ENCODE measurements at places on chromosomes 2 and 18. TPM values are rescaled to one million over a fixed set of nuclear protein-coding genes. Genes with fewer than 3 reads are reported as not detected.
A peak's percentile ranks its signal among the peaks of the same experiment; 100 is the strongest.

Gene ARL4C
- total RNA-seq = 21.2 TPM

Gene NEU4
- total RNA-seq = 0.23 TPM

Gene RNF144A
- total RNA-seq = 16.0 TPM

Gene DLGAP1
- total RNA-seq = 5.4 TPM

DNA sequence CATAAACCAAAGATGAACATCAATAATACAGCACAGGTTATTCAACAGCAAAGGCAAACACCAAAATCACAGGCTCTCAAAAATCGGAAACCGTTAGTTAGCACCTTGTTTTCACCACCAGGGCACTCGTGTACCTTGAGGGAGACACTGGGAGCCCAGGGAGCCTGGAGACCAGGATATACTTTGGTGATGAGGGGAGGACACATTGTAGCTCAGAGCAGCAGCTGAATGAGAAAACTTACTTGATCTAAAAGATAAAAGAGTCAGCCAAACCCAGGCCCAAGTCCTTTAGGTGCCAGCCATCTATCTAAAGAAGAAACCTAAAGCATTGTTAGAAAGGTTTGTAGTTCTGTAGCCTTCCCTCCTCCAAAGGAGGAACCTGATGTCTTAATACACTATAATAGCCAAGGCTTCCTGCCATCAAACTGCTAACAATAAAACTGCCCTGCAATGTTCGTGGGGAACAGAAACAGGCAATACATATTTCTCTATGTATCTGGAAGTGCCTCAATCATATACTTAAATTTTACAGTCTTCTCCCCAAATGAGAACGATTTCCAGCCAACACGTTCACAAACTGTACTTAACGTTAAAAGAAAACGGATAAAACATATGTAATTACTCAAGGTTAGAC lies 19.3 kb downstream of the BCL11A start:
- DNase-seq = no peak

DNA sequence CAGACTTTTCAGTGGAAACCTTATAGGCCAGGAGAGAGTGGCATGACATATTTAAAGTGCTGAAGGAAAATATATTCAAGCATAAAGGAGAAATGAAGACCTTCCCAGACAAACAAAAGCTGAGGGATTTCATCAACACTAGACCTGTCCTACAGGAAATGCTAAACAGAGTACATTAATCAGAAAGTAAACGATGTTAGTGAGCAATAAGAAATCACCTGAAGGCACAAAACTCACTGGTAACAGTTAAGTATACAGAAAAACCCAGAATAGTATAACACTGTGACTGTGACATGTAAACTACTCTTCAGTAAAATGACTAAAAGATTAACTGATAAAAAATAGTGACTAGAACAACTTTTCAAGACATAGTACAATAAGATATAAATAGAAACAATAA lies 87.4 kb downstream of the ATP8B1 start:
- DNase-seq = no peak

DNA sequence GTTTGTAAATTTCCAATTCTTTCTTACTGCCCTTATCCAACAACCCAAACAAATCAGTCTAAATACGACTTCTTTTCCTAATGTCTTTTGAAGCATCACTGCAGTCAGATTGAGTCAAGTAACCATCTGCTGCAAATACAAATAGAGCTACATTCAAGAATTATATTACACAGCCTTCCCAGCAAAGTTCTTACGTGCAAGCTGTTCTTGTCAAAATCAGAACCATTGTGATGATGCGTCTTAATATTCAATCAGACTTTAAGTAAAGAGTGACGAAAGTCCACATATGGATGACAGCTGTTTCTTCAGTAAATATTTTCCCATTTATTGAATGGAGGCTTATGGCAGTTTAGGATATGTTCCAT lies 943.8 kb downstream of the LRP1B start:
- DNase-seq = no peak

- no peak for DNase-seq
These were observed 27.8 kb downstream of the RAB31 start for GRCh38 chr18:9735879-9736278.

GRCh38 chr18:924987-925386 lies 20.3 kb downstream of the ADCYAP1 start:
- no peak for DNase-seq

DNA sequence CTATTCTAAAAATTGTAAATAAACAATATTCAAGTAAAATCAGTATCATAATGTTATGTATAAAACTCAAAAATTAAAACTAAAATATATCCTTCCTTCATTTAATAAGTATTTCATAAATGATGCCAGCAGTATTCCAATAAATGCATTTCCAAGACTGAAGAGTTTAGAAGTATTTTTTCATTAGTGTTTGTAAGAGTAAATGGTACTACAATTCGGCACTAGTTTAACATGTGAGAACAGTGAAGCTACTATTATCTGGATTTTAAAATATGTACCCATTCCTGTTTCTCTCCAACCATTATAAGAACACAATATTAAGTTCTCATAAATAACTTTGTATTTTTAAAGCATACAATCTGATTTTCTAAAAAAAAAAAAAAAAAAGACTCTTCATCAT lies 3.3 kb downstream of the BAZ2B start:
- DNase-seq = no peak

DNA sequence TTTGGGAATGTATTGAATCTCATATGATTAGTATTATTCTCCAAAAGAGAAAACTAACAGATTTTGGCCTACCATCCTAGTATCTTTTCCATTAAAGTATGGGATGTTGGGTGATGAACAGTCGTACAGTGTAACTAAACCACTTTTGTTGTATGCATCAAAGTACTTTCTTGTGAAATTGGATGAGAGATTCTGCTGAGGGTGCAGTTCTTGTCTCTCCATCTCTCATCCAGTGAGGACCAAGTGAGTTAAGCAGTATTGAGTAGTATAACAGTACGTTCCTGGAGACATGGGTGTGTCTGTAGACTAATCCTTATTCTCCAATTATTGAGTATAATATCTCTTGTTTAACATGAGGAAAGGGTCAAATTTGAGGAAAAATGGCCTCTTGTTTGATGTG lies 209.3 kb downstream of the NEDD4L start:
- no peak for DNase-seq

- DNase-seq = no peak
These were observed 10.1 kb upstream of the GRHL1 start for GRCh38 chr2:9941196-9941995.

DNA sequence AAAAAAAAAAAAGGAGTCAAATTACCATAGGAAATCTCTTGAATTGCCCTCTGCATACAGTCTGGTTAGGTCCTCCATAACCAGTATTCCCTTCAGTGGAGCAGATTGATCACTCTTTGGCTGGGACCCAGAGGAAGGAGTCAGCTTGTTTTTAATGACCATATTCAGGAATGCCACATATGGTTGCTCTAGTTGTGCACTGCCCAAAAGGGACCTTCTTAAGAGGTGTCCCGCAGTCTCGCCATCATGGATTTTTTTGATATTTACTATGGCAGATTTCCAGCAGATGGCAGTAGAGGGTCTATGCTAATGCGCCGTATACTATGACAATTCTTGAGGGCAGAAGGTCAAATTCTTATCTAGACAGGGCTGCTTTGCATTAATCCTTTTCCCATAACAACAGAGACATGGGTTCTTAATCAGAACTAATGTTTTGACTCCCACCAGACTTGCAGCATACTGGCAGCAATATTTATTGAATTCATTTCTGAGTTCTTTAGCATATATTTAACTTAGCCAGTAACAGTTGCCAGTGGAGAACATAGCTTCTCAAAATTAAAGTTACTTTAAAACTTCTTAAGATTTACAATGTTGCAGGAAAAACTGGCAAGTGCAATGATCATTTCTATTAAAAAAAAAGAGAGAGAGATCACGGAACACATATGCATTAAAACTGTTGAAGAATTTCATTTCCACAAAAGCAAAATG lies 31.8 kb upstream of the INPP4A start:
- DNase-seq = no peak

DNA sequence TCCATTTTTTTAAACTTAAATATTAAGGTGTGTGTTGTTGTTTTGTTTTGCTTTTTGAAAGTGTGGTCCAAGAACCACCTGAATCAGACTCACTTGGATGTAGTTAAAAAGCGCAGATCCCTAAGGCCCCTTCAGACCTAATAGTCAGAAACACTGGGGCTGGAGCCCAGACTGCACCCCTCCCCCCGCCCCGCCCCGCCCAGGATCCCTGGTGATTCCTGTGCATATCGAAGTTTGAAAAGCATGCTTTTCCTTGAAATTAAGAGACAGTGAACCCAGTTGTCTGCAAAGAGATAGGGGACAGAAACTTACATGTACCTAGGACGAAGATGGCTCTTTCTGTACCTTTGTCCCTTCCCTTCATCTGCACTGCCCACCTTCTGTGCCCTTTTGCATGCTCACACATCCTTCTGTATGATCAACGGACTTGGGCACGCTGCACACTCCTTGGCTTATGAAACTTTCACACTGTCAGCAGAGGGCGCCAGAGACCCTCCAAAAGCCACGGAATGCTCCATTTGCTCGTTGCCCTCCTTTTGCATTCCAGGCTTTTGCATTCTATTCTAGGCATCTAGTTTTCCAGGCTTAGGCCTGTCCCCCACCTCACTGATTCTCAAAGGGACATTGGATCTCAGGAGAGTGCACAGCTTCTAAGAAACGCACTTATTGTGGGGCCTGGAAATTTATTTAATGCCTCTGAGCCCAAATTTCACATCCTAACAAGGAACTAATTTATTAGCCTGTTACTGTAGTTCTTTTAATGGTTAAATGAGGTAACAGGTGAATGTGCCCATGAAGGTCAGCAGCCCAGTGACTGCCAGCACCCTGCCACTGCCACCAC lies 32.8 kb upstream of the SLC14A1 start:
- peak; percentile 79 for DNase-seq

DNA sequence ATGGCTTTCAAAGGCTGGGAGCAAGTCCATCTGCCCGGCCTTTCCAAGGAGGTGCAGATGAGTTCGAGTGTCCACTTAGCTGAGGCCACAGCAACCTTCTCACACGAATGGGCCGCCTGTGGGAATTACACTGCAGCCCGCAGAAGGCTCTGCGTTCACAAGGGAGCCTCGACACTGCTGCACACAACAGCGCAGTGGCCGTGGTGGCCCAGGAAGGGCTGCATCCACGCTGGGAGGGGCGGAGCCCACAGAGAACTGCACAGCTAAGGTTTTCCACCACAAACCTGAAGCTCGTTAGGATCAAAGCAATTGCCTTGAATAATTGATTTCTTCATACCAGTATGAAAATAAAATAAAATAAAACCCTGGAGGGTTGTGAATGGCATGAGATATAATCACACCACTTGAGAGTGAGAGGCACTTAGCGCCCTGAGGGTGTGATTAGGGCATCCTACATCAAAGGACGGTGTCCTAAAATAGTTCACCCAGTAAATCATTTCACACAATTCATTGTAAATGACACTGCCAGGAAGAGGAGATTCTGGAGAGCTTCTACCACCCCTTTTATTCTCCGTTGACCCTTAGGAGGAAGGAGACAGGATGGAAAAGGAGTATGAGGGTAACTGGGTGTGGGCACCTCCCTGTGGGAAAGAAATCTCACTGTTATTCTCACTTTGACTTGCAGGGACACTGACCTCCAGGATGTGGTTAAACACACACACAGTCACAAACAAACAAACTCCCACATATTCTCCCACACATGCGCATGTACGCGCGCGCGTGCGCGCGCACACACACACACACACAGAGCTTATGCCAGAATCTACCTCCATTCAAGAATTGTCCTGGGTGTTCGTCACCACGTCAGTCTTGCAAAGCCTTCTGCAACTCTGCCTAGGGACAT lies 256.6 kb upstream of the ID2 start:
- DNase-seq = no peak

DNA sequence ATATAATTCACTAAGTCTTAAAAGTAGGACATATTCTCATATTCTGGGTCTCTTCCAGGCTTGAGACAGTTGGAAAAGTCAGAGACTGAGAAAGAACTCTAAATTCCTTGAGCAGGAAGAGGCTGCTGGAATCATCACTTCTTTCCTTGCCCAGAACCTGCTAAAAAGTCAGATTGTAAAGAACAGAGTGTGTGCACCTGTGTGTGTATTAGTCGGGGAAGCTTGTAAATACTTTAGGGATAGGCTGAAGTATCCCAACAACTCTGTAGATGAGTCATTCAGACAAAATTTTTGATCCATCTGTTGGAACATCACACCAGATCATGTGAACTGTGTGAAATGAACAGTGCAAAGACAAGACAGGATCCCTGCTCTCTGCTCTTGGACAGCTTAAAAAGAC lies 16.1 kb downstream of the GAREM1 start:
- no peak for DNase-seq

- DNase-seq = no peak
These were observed 1.3 kb upstream of the FAM117B start for GRCh38 chr2:202633470-202633869.

DNA sequence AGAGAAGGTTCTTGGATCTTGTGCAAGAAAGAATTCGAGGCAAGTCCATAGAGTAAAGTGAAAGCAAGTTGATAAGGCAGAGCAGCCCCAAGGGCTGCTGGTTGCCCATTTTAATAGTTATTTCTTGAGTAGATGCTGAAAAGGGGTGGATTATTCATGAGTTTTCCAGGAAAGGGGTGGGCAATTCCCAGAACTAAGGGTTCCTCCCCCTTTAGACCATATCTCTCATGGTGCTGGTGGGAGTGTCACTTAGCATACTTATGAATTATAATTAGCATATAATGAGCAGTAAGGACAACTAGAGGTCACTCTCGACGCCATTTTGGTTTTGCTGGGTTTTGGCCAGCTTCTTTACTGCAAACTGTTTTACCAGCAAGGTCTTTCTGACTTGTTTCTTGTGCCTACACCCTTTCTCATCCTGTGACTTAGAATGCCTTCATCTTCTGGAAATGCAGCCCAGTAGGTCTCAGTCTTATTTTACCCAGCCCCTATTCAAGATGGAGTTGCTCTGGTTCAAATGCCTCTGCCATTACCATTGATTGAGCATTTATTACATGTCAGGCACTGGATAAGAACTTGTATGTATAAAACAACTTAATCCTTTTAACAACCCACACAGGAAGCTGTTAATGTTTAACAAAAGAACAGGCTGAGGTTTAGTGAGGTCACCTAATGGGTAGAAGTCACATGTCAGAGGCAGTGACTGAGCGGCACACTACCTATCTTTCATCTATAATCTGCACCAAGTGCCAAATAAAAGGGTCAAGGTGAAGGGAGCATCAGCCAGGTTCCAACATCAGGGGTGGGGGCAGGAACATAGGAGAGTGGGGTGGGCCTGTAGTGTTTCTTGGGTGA lies 250.9 kb downstream of the ICOS start:
- DNase-seq = no peak

GRCh38 chr18:71321319-71321718 lies 1032.5 kb downstream of the SOCS6 start:
- no peak for DNase-seq

GRCh38 chr2:78980152-78980465 lies 45.4 kb upstream of the REG3G start:
- no peak for DNase-seq

- DNase-seq = no peak
These were observed 27.2 kb upstream of the PAPOLG start for GRCh38 chr2:60728855-60729254.

- no peak for DNase-seq
These were observed 3.5 kb downstream of the NBEAL1 start for GRCh38 chr2:203018181-203018580.

GRCh38 chr18:23137788-23138216 lies 2.5 kb downstream of the CABLES1 start:
- no peak for DNase-seq

- no peak for DNase-seq
These were observed 52.3 kb upstream of the ROCK1 start for GRCh38 chr18:21163647-21164547.

GRCh38 chr2:104844807-104845551 lies 8.9 kb upstream of the POU3F3 start:
- DNase-seq = no peak

Data from upper lobe of right lung (tissue), 1 donor.